Endodermal cell (in vitro differentiated cells): ENCODE measurements at places on chromosomes 1 and 21.

DNA sequence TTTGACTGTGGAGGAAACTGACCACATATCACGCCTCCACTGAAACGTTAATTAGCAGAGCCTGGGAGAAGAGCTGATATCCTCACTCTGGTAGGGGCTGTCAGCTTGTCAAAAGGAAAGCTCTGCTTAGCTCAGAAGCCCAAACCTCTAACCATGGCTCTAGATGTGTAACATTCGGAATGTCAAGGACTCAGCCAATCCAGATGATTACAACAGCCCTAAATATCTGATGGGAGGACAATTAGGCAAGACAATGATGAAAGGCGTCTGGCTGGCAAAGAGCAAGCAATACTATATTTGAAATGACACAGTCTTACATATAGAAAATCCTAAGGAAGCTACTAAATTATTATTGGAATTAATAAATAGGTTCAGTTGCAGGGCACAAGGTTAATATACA, 45.7 kb upstream of the COX20 start:
- no peak for DNase-seq

DNA sequence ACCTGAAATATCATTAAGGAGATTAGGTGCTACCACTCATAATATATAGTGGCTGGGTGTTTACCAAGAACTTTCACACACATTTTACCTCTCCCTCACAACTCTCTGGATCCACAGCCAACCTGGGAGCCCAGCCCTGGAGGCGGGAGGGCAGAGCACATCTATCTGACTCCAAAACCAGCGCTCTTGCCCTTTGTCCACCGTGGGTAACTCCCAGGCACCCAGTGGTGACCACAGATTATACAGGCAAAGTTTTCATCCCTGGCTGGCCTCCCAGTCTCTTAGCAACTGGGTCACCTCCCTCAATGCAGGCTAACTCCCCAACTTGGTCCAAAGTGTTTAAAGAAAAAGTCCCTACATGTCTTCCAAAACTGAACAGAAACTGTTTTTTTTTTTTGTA, 2.4 kb downstream of the PAQR7 start:
- DNase-seq: no peak

DNA sequence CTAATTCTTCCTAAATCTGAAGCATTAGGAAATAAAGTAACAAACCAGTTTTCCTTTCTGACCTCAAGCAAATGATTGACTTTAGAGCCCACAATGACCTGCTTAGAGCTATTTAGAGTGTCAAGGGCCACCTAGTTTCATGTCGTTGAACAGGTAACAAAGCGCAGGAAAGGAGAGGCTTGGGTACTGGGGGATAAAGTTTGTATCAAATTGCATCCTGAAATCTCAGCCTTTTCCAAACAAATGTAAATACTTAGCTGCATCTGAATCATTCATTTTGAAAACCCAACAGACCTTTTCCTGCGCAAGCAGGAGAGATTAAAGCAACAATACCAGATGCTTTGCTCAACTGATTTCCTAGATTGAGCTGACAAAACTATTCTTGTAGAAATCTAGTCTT, 121.2 kb downstream of the NRIP1 start:
- no peak for DNase-seq

DNA sequence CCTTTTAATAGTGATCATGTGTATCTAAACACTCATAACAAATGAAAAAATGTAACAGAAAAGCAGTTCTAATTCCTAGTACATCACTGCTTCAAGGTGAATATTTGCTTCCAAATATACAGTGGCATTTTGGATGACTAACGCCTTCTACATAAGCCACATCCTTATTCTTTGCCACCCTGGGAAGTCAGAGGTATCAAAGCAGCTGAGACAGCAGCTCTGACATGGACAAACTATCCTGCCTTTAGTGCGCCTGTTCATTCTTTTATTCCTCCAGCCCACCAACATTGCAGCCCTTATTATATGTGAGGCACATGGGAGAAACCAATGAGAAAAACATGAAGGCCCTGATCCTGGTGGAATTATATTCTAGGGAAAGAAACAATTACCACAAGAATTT, 183.0 kb downstream of the APP start:
- no peak for DNase-seq

- no peak for DNase-seq
Observed at GRCh38 chr1:31900790-31901189, 37.4 kb downstream of the PTP4A2 start.
